ENCODE measurements at places on chromosomes 13 and 19.

GRCh38 chr13:57326532-57326931 lies 159.5 kb downstream of the PRR20E start:
- no peak for DNase-seq

DNA sequence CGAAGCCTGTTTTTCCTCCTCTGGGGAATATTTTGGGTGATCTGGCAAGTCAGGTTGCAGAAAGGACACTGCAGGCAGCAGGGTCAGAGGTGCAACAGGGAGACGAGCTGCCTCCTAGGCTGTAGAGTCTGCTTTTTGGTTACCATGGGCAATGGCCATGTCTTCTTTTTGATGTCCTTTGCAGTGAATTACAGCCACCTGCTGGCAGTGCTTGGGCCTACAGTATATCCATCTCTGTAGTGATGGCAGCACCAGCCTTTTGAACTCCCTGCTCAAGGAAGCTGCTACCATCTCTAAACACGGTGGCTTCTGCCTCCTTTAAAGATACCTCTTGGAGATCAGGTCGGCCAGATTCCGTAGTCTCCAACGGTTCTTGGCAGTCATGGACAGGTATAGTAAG lies 73.9 kb downstream of the WTIP start:
- DNase-seq: no peak

DNA sequence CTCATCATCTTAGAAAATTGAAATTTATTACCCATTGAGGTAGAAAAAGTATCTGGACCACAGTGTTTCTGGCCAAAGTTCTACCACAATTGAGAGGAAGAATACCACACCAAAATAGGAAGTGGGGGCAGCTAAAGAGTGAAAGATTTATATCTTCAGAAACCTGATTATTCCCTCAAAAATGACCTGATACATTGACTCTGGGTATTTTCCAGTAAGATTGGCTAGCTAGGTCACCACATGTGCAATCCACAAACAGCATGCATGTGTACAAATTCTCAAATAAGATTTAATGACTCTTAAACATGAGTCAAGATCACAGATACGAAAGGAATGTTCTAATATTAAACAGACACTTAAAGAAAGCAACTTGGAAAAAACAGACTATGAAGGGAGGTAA lies 1516.2 kb upstream of the PCDH20 start:
- DNase-seq: no peak

DNA sequence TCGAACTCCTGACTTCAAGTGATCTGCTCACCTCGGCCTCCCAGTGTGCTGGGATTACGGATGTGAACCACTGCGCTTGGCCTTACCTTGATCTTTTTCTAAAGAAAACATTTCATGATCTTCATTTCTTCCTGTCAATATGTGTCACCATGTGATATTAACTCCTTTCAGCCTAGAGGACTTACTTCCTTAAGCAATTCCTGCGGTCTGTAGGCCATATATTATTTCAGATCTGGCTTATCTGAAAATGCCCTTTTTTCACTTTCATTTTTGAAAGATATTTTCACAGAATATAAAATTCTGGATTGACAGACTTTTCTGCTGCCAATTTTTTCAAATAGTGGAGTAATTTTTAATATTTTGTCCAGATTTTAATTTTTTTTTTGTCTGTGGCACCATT lies 2.0 kb upstream of the GPR32 start:
- DNase-seq: no peak

DNA sequence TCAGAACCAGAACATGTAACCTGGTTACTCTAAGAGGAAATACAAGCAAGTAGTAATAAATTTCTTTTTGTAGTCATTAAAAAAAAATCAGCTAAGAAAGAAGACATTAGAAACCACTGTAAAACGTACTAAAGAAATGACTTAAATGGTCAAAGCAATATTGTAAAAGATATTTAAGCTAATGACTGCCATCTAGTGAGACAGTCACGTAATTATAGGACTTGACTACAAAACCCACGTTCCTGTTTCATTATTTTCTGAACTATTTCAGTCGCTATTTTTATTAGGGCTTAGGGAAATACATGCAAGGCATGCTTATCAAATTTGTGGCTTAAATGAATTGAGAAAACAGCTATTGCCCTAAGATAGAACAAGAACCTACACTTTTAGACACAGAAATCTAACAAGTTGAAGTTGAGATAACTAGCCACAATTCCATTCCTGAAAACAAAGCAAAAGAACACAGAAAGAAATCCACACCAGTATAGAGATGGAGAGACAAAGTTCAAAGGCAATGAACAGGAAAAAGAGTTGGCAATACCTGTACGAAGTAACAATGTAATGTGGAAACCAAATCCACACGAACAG lies 17.9 kb downstream of the ALG5 start:
- DNase-seq: no peak

DNA sequence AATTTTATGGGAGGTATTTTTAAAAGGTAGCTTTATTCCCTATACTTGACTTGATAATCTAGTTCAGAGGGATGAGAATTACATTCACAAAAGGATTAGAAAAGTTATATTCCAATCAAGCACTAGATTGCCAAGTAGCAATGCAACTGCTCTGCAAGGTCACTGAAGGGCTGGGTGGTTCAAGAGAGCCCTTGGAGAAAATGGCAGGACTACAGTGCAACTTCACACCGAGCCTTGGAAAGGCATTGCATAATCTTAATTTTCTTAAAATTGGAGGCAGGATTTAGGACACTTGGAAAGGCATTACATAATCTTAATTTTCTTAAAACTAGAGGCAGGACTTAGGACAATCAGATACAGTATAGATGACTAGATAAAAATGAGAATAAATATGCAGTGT lies 315.9 kb downstream of the DCT start:
- DNase-seq: no peak

- no peak for DNase-seq
These were observed 7.8 kb downstream of the SIGLEC12 start for GRCh38 chr19:51493776-51494175.

- no peak for DNase-seq
These were observed 113.4 kb upstream of the UQCRFS1 start for GRCh38 chr19:29326351-29326750.

GRCh38 chr13:84139561-84140158 lies 257.4 kb upstream of the SLITRK1 start:
- no peak for DNase-seq

DNA sequence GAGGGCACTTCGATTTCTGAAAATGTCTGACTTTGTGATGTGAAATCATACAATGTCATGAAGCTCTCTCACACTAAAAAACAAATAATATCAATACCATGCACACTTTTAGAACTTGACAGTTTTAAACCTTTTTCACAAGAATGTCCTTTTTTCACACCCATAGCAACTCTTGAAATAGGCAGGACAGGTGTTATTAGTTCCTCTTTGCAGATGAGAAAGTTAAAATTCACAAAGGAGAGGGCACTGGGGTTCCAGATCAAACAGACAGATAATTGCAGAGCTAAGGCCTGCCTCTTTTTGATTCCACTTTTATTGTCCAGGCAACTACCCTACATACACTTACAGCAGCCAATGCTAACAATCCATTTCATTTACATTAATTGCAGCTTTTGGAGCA lies 142.8 kb downstream of the KLF12 start:
- DNase-seq: no peak

GRCh38 chr13:74023484-74023883 lies 110.7 kb downstream of the KLF12 start:
- DNase-seq: no peak

- DNase-seq: no peak
These were observed 418.6 kb downstream of the FOXO1 start for GRCh38 chr13:40247845-40248244.

DNA sequence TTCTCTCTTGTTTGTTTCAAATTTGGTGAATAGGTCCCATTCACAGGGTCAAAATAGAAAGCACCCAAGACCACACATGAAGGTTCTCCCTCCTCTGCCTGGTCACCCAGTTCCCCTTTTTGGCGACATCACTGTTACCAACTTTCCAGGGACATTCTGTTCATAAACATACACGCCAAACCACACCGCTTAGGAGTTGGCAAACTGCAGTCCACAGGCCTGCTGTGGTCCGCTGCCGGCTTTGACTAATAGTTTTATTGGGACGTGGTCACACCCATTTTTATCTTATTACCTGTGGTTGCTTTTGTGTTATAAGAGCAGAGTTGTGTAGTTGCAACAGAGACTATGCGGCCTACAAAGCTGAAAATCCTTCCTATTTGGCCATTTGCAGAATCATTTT lies 24.2 kb downstream of the UHRF1 start:
- no peak for DNase-seq

GRCh38 chr13:48148454-48148853 lies 53.5 kb upstream of the MED4 start:
- DNase-seq: no peak

- no peak for DNase-seq
These were observed 9.6 kb downstream of the USP12 start for GRCh38 chr13:27161980-27162379.

DNA sequence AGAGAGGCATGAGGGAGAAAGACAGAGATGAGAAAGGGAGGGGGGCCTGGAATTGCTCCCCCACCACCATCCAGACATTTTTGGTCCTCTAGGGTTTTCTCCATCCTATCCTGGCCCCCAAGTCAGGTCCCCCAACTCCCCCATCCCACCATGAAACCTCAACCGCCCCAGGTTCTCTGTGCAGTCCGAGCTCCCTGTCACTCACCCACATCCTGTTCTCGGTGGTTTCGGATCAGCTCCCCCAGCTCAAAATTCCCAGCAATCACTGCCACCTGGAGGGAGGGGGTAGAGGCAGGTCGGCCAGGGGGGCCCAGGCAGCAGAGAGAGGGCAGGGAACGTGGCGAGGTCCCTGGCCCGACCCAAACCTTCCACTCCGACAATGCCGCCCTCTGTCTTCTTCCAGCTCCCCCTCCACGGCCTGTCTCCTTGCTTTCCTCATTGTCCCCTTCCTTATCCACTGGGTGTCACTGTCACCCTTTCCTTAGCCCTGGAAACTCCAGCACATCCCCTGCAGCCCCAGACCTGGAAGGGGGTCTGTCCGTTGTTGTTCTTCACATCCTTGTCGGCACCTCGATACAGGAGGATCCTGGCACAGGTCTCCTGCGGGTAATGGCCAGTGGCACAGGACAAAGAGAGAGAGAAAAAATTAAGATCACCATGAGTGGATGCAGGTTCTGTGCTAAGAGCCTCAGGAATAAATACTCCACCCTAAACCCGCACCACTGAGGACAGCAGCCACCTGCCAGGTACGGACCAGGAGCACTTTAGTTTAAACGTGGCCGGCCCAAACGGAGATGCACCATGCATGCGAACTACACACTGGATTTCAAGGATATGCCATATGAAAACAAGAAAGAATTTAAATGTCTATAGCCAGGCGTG lies 15.4 kb downstream of the SHANK1 start:
- DNase-seq: no peak

GRCh38 chr13:20141238-20142022 lies 19.4 kb downstream of the GJA3 start:
- no peak for DNase-seq

DNA sequence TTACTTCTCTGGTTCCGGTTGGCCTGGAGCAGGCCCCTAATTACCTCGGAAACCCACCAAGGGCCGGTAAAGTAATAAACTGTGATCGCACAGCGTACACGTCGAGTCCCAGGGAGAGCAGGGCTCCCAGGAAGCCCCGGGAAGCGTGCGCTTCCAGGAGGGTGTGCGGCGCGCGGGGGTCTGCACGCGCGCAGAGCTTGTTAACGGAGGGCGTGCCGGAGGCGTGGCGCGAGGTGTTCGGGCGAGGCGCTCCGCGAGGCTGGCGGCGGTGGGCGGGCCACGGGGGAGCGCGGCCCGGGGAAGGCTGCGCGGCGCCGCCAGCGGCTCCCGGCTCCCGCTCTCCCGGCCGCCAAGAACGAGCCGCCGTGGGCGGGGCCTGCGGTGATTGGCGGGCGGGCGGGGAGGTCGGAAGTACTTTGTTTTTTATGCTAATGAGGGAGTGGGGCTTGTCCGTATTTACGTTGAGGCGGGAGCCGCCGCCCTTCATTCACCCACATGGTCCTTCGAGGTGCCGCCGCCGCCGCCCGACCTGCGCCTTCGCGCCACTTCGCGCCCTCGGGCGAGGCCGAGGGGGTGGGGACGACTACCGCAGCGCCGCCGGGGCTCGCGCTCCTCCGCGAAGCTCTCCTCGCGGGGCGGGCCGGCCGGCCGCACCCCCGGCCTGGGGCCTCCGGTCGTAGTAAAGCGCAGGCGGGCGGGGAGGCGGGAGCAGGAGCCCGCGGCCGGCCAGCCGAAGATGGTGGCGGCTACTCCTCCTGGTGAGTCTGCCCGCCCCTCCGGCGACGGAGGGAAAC lies at the start of gene MIR17HG:
Gene MIR17HG (plus strand): TSS at position 486 of the 794 bp plus-strand sequence.
- peak; percentile 56 for DNase-seq

- no peak for DNase-seq
These were observed 136.1 kb upstream of the SPACA7 start for GRCh38 chr13:112240076-112240475.

DNA sequence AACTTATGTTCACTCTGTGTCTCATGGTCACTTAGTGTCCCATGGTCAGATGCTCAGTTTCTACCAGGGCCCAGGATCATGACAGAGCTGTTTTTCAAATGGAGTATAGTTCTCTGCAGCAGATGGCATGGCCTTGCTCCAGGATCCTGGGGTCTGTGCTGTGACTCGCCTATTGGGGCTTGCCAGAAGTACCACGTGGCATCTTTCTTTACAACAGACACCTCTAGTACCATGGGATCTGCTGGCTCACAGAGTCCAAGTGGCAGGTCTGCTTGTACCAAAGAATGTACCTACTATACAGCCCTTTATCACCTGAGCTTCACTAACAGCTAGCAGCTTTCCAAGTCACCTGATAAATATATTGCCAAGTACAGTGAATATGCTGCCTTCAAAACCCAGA lies 6.0 kb upstream of the RNF6 start:
- DNase-seq: no peak

DNA sequence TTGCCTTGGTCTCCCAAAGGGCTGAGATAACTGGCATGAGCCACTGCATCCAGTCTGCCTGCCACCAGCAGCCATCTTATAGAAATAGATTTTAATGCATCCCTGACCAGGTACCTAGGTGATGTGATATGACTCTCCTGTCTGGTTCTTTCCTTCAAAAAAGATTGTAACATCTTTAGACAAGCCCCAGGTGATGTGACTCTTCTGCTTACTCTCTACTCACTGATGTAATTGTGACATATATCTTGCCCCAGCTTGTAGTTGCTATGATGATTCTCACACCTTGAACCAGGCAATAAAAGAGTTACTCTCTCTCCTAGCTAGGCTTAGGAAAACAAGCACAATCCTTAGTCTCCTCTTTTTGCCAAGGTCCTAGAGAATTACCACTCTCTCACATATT lies 30.6 kb upstream of the ZNF681 start:
- no peak for DNase-seq

GRCh38 chr13:26220575-26220974 lies 1.5 kb downstream of the RNF6 start:
- no peak for DNase-seq

Data from right renal cortex interstitium (tissue), 3 donors.